AG04449 (cell line): ENCODE measurements at places on chromosomes 1 and 21.

DNA sequence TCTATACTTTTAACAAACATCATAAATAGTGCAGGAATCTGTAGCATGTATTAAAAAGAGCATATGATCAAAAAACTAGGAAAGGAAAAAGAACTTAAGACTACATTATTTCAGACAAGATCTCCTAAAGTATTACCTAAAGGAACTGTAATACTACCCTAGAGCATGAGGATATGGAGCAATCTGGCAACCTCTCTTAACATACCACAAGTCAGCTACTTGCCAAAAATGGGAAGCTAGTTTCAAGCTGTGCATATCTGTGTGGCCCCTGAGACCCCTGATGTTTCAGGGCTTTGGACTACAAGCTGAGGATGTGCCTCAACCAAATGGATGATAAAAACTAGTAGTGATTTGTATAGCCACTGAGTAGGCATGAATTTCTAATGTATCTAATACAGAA, 525.6 kb downstream of the PTBP2 start:
- DNase-seq, result peak; percentile 33

GRCh38 chr1:25651036-25651640, 34.5 kb downstream of the MAN1C1 start:
- no peak for DNase-seq

GRCh38 chr1:34746785-34747637, 7.8 kb upstream of the GJB5 start:
- no peak for DNase-seq

- DNase-seq, result no peak
Measured at GRCh38 chr1:151915061-151915686, 5.9 kb upstream of the THEM4 start.

DNA sequence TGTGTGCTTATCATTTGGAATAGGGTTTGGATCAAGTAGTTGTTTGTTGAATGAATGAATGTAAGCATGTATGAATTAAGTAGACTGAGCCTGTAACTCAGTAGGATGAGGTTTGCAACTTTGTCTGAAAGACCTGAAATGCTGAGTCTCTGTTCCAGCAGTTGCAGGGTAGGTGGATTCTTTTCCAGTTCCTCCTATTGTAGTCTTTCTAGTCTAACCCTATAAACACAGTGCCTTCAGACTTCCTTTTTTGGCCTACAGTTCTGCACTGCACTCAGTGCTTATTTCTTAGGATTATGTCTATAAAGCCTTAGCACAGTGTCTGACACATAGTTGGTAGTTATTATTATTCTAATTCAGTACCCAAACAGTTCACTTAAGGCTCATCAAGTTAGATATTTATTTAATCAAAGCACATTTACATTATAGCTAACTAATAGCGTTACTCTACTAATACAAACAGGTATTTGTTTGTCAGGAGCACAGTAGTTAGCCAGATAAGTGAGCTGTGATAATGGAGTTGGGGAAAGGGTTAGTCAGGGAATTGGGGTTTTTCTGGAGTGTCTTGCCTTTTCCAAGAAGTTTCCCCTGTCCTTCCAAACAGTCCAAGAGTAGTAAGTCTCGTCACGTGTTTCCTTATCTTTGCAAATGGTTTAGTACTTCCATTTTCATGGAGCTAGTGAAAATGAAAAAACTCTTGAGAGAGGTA, 45.0 kb downstream of the ABCD3 start:
- no peak for DNase-seq

DNA sequence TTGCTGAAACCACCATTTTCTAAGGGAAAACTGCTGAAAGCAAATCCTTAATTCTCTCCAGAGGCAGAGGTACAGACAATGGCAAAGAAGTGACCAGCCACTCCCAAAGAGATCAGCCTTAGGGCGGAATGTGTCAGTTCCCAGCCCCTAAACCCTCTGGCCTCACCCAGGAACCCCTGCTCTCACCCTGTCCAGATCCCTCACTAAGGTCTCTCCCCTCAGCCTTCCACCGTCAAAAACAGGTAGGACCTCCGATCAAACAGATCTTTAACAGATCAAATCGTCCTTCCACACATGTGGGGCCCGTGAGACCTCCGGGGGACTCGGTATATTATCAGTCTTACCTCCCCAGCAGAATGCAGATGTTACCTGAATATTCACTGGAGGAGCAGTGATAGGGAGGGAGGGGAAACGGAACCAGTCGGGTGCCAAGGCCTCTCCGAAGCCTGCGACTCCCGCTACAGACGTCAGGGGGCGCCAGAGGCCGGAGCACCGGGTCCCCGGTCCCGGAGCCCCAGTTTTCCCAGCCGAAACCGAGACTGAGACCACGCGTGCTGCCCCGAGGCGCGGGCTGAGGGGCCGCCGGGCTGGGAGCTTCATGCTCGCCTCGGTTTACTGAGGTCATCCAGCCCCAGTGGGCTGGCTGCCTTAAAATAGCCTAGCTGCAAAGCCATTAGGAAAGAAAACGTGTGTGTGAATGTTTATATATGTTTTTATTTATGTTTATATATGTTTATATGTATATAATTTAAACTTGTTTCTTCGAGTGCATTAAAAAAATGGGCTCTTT, 23.6 kb downstream of the GPA33 start:
- no peak for DNase-seq

DNA sequence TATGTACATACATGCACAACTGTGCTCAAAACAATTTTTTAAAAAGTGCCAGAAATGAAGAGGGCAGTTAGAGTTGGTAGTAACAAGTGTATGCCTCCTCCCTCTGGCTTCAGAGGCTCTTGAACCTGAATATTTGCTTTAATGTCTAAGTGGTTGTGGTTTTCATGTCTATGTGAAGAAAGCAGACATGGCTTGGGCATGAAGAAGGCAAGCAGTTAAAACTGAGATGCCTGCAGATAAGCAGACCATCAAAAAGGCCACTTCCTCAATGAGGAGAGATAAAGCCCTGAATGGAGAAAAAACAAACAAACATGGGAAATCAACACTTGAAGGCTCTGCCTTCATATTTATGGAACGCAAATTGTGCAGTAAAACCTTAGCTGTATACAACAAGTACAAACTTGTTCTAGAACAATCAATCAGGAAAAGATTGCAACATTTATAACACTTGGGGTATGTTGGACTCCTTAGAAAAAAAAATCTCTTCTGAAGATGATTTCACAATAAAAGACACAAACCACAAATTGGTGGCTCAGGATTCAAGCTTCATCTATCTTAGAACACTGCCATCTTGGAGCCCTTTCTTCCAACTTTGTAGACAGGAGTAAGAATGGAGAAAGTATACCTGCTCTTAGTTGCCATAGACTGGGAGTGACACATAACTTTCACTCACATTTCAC, 52.7 kb upstream of the PLA2G4A start:
- DNase-seq, result no peak

GRCh38 chr1:82978461-82979324, 1020.2 kb downstream of the TTLL7 start:
- DNase-seq, result no peak

GRCh38 chr1:98766255-98766654, 104.7 kb downstream of the SNX7 start:
- DNase-seq, result no peak

GRCh38 chr1:118143121-118143520, 41.9 kb downstream of the SPAG17 start:
- DNase-seq, result no peak

DNA sequence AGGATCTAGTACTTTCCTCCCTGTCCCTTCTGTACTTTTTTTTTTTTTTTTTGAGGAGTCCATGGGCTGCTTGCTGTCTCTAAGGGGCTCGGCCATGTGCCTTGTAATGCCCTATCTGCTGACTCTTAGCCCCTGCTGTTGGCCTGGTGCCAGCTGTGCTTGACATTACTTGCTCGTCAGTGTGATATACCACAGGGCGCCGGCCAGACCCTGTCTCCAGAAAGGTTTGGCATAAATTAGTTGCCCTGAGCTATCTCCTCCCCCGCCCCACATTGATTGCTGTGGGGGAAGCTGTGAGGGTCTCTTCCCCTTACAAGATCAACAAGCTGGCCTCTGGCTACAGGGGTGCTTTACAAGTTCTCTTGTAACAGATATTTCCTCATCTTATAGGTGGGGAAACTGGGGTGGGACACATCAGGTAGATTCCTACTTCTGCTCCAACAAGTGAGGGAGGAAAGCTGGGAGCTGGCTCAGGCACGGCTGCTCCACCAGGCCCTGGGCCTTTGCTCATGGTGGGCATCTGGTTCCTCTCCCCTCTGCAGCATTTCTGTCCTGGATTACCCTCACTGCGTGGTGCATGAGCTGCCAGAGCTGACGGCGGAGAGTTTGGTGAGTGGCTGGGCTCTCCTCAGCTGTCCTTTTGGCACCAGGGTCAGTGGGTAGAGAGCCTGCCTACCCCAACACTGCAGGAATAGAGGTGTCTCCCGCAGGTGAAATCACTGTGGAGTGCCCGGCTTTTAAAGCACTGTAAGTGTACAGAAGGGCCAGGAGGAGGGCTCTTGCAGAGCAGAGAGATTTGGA, 15.6 kb downstream of the STRIP1 start:
- no peak for DNase-seq

DNA sequence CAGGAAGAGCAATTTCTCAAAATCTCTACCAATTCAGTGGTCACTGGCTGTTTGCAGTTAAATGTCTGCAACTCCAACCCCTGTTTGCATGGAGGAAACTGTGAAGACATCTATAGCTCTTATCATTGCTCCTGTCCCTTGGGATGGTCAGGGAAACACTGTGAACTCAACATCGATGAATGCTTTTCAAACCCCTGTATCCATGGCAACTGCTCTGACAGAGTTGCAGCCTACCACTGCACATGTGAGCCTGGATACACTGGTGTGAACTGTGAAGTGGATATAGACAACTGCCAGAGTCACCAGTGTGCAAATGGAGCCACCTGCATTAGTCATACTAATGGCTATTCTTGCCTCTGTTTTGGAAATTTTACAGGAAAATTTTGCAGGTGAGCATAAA, 167.2 kb downstream of the CRB1 start:
- no peak for DNase-seq

GRCh38 chr1:219772265-219773036, 155.9 kb downstream of the SLC30A10 start:
- DNase-seq, result no peak

GRCh38 chr1:57378534-57378933, 45.3 kb downstream of the DAB1 start:
- no peak for DNase-seq

- no peak for DNase-seq
Measured at GRCh38 chr1:2000850-2001249, 2.7 kb downstream of the CFAP74 start.

- no peak for DNase-seq
Measured at GRCh38 chr1:232221802-232222499, 408.0 kb downstream of the SIPA1L2 start.

- no peak for DNase-seq
Measured at GRCh38 chr1:212545941-212546635, 62.5 kb upstream of the ATF3 start.

DNA sequence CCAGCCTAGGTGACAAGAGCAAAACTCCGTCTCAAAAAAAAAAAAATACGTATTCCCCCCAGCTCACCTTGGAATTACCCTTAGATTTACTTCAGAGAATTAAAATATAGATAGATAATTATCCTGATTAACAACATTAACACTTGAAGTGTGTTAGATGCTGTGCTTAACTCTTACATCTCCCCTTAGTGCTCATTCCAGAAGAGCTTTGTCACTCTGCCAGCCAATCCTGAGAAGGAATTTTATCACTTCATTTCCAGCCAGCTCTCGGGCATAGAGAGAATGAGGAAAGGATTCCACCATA, 1.6 kb upstream of the SHC1 start:
- no peak for DNase-seq

- DNase-seq, result no peak
Measured at GRCh38 chr1:111878649-111879048, 110.8 kb downstream of the KCND3 start.

DNA sequence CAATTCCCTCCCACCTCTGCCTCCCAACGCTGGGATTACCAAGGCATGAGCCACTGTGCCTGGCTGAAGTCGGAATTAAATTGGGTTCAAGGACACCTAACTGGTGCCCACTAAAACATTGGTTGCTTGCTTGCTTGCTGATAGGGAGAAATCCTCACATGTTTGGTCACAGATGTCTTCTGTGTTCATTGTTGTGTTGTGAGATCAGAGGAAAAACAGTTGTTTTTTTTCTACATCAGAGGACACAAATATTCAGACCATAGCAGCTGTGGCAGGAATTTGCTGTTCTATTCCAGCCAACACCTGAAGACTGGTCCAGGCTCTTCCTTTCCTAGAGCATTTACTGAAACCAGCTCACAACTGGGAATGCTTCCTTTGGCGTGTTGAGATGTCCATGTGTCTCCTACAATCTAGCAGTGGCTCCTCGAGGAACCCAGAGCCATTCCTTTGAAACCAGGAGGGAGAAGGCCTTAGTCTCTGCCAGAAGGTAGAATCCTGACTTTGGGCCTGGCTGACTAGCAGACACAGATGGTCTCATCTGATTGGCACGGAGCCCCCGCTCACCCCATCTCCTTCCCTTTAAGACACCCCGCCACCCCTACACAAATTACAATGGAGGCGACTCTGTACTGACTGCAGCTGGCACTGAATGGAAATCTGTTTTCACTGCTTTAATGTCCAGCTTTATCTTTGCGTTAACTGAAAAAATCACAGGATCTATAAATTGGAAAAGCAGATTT, 24.3 kb upstream of the TRIM17 start:
- DNase-seq, result no peak

DNA sequence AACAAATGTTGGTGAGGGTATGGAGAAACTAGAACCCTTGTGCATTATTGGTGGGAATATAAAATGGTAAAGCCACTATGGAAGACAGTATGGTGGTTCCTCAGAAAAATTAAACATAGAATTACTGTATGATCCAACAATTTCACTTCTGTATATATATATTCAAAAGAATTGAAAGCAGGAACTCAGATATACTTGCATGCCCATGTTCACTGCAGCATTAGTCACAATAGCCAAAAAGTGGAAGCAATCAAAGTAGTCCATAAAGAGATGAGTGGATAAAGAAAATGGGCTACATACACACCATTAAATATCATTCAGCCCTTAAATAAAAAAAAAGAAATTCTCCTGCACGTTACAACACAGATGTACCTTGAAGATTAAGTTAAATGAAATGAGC, 34.1 kb downstream of the ABL2 start:
- no peak for DNase-seq

DNA sequence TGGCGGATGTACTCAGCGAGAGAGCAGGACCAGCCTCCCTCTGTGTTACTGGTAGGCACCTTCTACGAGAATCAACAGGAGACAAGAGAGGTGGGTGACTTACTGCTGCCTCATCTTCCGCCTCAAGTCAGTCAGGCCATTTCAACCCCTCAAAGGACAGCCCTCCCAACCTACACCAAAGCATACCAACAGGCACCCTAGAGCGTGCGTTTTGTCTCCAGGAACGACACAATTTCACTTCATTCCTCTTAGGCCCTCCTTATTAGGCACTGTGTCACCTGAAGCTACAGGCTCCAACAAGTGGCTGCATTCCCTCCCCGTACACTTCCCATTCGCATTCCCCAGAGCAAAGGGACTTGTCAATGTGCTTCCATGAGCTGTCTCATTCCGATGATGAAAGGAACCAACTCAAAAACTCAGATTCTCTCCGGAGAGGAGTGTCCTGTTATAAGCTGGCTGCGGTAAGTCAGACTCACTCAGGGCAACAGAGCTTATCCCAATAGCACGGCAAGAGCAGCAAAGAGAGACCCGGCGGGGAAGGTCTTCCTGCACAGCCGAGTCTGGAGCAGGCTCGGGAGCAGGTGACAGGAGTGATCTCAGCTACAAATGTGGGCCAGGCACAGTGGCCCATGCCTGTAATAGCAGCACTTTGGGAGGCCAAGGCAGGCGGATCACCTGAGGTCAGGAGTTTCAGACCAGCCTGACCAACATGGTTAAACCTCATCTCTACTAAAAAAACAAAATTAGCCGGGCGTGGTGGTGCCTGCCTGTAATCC, 120.6 kb upstream of the IFFO2 start:
- no peak for DNase-seq

- no peak for DNase-seq
Measured at GRCh38 chr1:55286856-55287602, 71.9 kb upstream of the USP24 start.

GRCh38 chr1:215113776-215114153, 31.2 kb downstream of the KCNK2 start:
- no peak for DNase-seq
